ENCODE measurements at places on chromosomes 3 and 15.
A peak's percentile ranks its signal among the peaks of the same experiment; 100 is the strongest.

DNA sequence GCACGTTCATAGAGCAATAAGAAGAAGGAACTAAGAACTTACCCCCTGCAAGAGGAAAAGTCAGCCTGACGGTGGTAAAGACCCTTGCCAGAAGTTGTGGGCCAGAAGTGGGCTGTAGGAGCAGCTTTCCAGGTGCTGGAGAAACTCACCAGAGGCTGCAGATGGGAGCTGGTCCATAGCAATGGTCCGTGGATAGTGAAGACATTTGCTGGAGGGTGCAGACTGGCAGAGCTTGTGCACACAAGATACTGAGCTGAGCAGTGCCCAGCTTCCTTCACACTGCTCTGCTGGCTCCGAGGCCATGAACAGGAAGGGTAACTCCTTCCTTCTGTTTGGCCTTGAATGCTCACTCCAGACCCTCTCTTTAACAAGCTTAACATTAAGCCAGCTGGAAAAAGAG, 149.8 kb upstream of the BNIP2 start:
- no peak for DNase-seq

GRCh38 chr3:58004973-58005372, 3.2 kb upstream of the FLNB start:
- no peak for DNase-seq

- DNase-seq = no peak
Observed at GRCh38 chr3:197068077-197068476, 38.5 kb upstream of the MELTF start.

DNA sequence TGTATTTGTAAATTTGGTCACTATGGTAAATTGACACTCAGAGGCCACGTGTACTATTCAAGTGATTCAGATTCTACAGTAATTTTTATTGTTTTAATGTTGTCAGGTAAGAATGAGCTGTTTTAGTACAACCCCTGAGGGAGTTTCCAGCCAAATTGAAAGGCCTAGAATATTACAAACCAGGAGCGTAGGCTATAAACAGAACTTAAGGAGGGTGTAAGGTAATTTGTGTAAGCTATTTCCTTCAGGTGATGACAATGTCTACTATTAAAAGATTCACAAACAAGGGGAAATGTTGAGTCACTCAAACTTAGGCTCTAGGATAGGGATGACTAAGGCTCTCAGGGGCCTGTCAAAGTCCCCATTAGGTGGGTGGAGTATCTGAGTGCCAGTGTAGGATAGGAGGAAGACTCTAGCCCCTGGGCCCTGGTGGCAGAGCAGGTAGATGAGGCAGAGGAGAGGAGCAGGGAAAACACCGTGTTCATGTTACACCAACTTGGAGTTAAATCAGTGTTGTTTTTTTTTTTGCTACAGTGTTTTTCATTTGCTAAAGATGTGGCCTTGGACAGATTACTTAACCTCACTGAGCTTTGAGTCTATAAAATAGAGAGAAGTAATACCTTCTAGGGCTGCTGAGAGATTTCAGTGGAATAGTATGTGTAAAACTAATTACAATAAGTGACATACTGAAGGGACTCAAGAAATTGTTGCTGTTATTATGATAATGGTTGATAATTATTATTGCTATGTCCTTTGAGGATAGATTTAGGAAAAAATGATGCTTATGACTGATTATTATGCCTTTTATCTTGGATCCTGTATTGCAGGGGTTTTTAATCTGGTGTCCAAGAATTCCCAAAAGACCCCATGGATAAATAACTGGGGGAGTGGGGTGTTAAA, 10.3 kb downstream of the TM4SF1 start:
- DNase-seq = no peak

- DNase-seq = no peak
Observed at GRCh38 chr3:148605521-148605920, 92.2 kb upstream of the AGTR1 start.

DNA sequence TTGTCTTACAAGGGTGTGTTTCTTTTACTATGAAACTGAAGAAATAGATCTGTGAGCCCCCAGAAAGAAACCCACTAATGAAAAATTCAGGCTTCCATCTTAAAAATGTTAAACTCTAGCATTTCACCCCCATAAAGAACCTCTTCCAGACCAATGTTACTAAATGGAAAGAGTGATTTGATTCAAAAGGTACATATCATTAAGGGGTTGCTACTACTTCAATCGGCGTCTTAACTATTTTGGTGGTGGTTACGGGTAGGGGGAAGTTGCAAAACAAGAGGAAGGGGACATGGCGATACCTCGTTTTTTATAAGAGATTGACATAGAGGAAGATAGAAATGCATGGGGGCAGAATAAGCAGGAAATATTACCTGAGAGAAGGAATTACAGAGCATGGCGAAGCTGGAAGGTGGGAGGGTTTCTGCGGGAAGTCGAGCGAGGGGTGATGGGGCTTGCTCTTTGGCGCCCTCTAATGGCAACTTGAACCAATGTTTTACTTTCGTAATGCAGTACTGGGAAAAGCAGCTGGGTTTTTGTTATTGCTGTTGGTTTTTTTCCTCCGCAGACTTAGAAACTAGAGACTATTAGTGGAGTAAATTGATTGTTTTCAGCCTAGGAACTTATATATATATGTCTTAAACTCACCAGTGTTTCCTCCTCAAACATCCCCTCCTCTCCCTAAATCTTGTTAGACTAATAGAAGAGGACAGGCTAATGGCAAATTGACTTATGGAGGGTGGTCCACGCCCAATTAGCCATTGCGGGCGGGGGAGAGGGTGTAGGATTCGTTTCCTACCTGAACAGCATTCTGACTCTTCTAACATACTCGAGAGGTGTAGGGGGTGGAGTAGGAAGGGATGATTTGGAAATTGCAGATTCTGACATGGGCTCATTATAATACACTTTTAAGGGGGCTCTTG, 11.3 kb upstream of the SOX2 start:
- peak; percentile 30 for DNase-seq

- DNase-seq = no peak
Observed at GRCh38 chr3:15404767-15405166, 22.6 kb downstream of the METTL6 start.

DNA sequence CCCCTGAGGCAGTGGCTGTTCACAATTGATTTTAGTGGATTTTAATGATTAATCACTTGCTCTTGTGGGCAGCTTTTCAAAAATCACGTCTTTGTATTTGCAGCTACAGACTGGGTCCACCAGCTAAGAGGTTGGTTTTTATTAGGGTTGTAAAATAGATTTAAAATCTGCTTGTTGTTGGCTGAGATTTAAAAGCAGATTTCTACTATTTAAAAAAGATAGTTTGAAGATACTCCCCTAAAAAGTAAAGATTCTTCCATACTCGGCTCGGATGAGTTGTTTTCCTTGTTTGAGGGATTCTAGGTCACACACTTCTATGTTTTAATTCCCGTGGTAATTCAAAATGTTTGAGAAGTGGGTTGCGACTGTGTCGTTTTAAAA, 1.7 kb downstream of the KLHL24 start:
- no peak for DNase-seq

GRCh38 chr3:189512039-189512438, 119.2 kb upstream of the TP63 start:
- DNase-seq = no peak

- no peak for DNase-seq
Observed at GRCh38 chr15:101248274-101248673, 3.6 kb downstream of the CHSY1 start.

DNA sequence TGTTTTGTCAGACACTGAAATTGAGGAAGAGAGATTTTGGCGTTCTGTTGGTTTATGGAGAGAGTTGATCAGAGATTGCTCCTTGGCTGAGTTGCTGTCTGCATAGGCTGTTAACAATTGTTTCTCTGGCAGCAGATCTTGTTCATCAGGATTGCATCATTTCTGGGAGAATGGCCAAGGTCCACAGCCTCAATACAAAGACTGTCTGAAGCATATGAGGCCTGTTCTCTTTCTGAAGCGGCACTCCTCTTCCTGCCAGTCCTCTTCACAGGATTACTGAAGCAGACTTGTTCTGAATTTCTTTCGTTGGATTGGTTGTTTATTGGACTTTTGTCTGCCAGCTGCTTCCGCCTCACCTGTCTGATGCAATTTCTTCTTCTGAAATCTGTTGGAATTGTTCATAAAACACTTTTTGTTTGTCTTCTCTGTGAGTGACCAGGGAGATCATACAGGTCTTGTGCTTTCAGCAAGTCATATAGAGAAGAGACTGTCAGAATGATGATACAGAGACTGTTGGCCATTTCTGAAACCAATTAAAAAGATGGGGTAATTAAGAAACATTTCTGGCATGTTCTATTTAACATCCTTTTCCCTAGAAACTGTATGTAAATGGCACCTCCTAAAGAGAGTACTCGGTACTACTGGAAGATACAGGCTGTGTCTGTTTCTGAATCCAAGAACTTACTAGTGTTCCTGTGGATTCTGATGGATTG, 25.5 kb downstream of the SETD5 start:
- no peak for DNase-seq

- DNase-seq = no peak
Observed at GRCh38 chr3:70281663-70282062, 30.8 kb downstream of the MDFIC2 start.

- DNase-seq = no peak
Observed at GRCh38 chr3:159102001-159102400, 300.1 kb downstream of the MFSD1 start.

GRCh38 chr3:137172728-137173127, 214.9 kb downstream of the IL20RB start:
- DNase-seq = no peak

DNA sequence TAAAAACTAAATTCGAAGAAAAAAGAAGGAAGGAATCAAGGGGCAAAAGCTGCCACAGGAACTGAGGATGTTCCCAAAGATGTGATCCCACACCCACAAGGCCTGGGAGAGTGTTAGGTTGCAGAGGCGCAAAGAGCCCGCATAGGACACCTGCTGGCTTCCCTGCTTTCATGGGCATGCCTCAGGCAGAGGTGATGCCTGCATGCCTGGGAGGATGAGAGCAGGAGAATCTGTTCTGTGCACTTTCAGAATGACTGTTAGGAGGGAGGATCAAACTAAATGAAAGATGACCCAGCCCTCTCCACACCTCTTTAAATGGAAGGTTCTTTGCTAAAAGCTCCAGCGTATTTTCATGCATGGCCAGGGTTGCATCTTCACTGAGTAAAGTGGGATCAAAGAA, 162.4 kb downstream of the PLCL2 start:
- DNase-seq = no peak

DNA sequence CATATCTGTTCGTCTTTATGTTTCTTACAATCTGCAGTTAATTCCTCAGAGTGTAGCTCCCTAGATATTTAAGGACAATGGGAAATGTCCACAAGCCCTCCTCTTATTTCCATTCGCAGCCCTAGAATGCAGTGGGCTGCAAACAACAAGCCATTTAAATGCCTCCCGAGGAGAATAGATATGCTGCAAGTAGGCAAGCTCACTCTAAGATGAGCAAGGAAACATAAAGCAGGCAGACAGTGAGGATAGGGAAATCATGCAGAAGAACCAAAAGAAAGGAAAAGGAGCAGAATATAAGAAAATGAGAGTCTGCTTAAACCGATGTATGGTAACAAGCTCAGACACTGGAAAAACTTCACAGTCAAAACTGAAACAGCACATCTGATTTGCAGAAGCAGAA, 561.9 kb downstream of the GBE1 start:
- DNase-seq = no peak

DNA sequence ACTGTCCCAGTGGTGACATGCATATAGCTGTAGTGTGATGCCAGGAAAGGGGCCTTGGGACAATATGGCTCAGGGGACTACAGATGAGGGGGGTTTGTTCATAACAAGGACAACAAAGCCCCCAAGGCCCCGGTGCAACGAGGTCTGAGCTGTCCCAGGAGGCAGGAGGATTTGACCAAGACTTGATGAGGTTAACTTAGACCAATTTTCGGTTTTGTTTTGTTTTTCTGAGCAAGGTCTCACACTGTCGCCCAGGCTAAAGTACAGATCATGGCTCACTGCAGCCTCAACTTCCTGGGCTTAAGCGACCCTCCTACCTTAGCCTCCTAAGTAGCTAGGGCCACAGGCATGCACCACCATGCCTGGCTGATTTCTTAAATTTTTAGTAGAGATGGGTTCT, 23.8 kb downstream of the EFCAB12 start:
- DNase-seq = no peak

DNA sequence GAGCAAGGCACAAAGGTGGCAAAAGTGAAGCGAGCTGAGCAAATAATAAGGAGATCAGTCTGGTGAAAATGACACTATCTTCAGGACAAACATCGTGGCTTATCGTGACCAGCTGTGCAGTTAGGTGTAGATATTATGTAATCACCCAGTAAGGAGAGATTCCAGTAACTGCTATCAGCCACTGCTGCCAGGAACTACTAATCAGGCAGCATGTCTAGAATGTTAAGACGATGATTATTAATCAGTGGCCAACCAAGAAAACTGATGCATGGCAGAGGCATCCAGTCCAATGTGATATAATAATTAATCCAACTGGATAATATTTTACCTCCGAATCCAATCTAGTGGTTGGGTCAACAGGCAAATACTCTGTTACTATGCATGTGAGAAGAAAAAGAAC, 252.7 kb upstream of the ZPLD1 start:
- DNase-seq = no peak

- DNase-seq = no peak
Observed at GRCh38 chr3:2247831-2248230, 149.2 kb downstream of the CNTN4 start.

DNA sequence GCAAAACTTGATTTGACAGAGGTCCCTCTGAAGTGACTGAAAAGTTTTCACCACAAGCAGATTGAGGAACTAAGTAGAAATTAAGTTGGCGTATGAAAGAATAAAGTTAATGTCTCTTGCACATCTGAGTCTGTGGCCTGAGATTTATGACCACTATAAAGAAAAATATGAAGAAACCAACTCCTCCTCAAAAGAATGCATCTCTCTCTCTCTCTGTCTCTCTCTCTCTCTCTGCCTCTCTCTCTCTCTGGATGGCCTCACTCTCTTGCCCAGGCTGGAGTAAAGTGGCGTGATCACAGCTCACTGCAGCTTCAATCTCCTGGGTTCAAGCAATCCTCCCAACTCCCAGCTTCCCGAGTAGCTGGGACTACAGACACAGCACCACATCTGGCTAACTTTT, 55.2 kb downstream of the RPL22L1 start:
- DNase-seq = no peak

GRCh38 chr3:69032142-69032541, 18.7 kb upstream of the EOGT start:
- no peak for DNase-seq

GRCh38 chr3:156729460-156730179, 55.2 kb downstream of the TIPARP start:
- no peak for DNase-seq

GRCh38 chr3:13262493-13263211, 157.5 kb downstream of the NUP210 start:
- DNase-seq = no peak

- no peak for DNase-seq
Observed at GRCh38 chr15:85551221-85551832, 170.9 kb downstream of the AKAP13 start.

DNA sequence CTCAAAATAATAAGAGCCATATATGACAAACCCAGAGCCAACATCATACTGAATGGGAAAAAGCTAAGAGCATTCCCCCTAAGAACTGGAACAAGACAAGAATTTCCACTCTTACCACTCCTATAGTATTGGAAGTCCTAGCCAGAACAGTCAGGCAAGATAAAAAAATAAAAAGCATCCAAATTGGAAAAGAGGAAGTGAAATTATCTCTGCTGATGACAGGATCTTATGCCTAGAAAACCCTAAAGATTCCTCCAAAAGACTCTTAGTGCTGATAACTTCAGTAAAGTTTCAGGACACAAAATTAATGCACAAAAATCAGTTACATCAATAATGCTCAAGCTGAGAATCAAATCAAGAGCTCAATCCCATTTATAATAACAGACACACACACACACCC, 45.9 kb upstream of the SLC2A2 start:
- no peak for DNase-seq

All from activated T-cell treated with anti-CD3 and anti-CD28 coated beads for 1 hour (primary cell).